IPS-NIHi11 (cell line): ENCODE measurements at places on chromosomes 2 and 18.

DNA sequence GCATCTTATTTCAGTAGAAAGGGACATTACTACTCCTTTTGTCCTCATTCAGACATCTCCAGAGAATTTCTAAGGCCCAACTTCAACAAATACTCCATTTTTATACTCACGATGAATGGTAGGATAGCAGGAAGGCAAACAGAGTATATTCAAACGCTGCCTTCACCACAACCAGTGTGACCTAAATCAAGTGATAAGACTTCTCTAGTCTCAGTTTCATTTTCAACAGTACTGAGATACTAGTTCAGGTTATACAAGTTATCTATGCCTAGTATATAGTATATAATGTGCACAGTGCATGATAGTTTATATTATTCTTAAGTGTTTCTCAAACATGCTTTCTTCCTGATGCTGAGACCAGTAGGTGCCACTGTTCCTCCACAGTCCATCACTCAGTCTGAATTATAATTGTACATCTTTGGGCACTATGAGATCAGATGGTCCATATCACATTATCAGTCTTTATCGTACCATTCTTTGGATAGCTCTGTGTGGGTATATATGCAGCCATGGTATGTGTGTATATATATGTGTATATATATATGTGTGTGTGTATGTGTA is 66.3 kb upstream of the RPE start:
- DNase-seq: no peak

DNA sequence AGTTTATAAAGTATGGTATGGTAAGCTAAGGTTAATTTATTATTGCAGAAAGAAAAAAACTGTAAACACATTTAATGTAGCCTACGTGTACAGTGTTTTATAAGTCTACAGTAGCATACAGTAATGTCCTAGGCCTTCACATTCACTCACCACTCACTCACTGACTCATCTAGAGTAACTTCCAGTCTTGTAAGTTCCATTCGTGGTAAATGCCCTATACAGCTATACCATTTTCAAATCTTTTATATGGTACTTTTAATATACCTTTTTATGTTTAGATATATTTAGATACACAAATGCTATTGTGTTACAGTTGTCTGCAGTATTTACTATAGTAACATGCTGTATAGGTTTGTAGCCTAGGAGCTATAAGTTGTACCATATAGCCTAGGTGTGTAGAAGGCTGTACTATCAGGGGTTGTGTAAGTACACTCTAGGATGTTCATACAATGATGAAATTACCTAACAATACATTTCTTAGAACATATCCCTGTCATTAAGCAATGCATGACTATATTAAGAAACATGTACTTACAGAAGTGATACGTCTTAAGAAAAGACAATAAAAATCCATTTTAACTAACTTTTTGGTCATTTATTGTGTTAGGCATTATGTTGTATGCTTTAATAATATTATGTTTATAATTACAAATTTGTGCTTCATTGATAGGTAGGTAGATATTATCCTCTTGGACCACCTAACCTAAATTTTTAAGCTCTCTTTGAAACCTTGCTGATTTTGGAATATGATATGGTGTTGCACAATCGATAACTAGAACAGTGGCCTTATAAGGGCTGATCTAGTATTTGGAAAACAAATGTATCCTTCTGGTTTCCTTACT is 51.9 kb downstream of the VRK2 start:
- no peak for DNase-seq

- no peak for DNase-seq
Observed at GRCh38 chr18:48922801-48923730, 27.7 kb downstream of the SMAD7 start.

GRCh38 chr2:197852108-197852507 is 47.7 kb downstream of the PLCL1 start:
- no peak for DNase-seq

GRCh38 chr2:113848758-113849415 is 41.0 kb upstream of the ACTR3 start:
- DNase-seq: no peak

DNA sequence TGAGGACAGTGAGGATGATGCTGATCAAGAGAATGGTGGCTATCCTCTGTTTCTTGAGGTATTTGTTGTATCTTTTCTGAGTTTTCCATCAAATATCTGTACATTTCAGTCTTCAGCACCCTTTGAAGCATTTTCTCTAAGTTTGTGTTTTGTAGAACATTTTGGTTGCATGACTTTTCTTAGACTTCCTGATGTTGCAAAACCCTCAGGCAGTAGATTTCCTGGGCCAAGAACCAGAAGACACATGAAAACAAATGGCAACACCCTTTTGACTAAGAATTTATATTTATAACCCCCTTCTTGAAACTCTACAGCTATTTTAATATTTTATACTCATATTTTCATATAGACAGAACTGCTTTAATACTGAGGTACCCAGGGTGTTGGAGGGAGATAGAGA is 16.2 kb downstream of the HNMT start:
- DNase-seq: no peak

DNA sequence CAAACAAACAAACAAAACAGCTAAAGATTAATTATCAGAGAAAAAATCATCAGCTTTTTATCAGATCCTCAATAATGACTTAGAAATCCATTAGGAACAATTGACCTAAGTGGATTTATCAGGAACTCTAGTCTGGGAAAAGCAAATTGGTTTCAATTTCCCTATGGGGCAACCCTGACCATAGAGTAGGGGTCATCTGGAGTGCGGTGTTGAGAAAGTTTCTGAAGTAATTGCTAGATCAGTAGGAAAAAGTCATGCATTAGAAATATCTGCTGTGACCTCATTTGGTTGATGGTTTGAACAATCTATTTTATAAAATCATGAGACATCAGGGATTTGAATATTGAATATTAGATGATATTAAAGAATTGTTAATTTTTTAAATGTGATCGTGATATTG is 507.9 kb downstream of the TXNL1 start:
- no peak for DNase-seq

DNA sequence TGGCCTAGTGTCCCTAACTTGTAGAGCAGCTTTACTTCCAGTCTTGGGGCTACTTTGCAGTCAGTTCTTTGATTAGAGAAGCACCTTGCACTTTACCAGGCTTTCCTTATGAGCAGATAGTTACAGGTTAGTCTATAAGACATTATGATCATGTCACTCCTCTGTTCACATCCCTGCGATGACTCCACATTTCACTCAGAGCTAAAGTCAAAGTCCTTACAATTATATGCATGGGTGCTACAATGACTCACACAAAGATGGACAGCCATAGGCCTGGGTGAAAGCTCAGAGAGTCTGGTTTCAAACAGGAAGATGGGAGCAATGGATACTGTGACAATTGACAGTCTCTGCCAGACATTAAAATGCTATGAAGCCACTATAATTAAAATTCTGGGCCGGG is 27.1 kb upstream of the SSB start:
- DNase-seq: no peak

DNA sequence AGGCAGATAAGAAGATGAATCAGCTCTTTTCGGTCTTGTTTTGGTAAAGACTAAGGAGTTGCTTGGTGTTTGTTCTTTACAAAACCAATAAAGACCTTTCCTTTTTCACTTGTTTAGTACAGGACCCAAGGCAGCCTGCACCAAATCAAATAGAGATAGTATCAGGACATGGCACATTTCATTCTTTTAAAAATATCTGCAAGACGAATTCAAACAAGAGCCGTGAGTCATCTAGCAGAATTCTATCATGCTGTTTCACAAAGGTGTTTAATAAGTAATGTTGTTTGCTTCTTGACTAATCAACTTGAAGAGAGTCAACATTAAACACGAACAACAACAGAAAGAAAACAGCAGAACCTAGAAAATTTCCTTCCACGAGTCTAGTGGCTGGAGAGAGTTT is 102.8 kb upstream of the TTN start:
- DNase-seq: no peak

DNA sequence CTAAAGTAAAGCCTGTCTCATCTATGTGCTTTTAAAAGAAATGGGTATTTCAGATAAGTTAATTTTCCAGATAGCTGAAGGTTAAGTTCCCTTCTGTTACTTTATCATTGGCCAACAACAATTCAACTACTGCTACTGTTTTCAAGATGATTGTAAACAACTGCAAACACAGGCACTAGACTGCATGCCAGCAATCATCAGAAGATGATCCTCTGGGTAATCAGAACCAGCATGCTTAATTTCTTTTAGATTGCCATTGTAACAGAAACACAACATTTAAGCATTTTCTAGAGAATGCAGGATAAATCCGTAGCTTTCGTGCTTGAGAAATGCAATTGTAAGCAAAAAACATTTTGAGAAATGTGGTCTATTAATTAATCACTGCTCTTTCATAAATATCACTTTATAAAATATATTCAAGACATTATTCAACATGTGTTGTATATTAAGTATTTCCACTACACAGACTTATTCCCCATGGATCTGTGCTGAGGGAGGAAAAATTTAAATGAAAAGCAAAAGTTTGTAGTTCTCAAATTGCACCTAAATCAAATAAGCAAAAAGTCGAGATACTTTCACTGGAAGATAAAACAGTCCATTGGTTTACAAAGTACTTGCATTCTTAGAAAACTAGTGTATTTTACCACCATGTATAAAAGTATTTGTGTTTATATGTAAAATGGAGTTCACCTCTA is 133.7 kb downstream of the ATL2 start:
- no peak for DNase-seq

GRCh38 chr2:113705982-113706523 is 50.4 kb downstream of the SLC35F5 start:
- no peak for DNase-seq

GRCh38 chr2:120779781-120780283 is 44.2 kb downstream of the GLI2 start:
- no peak for DNase-seq

- DNase-seq: peak; percentile 33
Observed at GRCh38 chr2:54903736-54904554, 146.3 kb downstream of the RTN4 start.

DNA sequence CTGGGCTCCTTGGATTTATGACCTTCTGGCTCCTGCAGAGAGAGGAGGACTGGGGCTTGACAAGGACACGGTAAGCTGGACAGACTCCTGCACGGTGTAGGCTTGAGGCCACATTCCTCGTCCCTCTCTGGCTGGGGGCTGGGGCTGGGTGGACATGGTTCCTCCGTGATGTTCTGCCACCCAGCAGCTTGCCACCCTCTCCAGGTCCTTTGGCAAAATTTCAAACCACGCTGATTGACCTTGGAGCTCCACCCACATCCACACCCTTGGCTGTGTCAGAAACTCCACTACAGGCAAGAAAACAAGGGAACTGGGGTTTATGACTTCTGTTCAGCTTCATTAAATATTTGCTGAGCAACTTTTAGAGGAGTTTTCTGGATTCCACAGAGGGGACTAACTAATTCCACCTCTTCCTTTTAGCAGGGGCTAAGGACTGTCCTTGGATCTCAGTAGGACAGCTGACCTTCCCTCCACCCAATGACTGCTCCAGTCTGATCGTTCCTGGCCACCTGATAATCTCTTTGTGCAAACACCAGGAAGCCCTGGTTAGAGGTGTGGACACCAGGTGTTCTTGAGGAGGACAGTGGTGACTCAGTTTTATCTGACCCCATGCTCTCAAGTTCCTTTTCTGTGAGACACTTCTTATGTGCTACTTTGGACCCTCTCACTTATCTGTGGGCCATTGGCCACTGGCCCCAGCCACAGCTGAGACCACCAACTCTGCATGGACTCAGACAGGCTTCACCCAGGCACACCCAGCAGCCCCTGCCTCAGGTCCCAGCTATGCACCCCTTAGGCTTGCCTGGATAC is 29.3 kb downstream of the GPR55 start:
- no peak for DNase-seq

DNA sequence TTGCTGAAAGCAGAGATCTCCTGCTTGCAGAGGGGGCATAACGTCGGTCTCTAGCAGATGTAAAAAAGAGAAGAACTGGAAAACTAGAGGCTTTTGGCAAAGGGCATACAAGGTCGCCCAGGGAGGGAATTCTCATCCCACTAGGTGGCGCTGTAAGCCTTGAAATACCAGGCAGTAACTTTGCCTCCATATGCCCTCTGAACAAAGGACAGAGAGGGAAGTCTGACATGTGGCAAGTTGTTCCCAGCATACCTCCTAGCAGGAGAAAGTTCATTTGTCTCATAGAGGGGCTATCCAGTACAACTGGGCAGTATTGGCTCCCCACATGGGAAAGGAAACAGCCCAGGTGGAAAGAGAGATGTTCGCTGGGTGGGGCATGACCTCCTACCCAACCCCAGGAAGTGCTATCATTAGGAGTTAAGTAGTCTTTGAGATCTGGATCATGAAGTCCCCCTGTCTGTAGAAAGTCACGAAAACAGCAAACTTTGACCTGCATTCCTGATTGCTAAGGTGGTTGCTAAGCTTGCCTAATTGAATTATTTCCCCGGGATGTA is 39.9 kb downstream of the STK17B start:
- DNase-seq: no peak

DNA sequence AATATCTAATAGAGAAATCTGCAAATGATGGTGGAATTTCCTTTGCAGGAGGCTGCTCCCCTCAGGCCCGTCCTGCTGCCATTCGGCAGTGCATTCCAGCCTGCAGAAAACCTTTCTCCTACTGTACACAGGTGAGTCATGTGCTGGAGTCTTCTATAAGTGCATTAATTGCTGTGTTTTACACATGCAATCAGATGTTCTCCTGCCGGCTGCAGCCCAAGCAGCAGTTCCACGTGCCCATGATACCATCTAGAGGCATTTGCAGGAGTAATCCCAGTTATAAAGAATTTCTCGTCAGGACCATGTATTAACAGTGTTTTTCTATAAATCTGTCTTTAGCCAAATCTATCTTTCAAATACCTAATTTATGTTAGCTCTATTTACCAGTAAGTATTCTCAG is 304.7 kb upstream of the HNMT start:
- DNase-seq: no peak

GRCh38 chr2:169254774-169255173 is 107.6 kb downstream of the LRP2 start:
- no peak for DNase-seq

DNA sequence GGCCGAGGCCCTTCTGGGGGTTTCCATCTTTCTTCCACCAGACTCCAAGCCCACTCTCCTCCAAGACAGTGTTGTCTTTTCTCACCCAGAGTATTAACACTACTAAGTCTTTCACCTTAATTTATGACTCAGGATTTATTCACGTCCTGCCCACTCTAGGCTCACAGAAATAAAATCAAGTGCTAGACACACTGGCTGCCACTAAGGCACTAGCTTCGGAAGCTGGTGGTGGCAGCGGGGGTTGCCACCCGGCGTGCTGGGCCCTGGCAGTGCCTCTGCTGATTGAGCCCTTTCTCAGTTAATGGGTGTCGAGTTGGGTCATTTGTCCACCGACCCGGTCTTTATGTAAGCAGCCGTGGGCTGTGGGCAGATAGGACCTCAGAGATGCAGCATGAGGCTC is 93.6 kb upstream of the FZD5 start:
- no peak for DNase-seq

- DNase-seq: no peak
Observed at GRCh38 chr2:212228743-212229171, 309.8 kb downstream of the ERBB4 start.
